ENCODE measurements at places on chromosomes 6 and 20.
A peak's percentile ranks its signal among the peaks of the same experiment; 100 is the strongest.

GRCh38 chr20:35698298-35699126 is 640 bp downstream of the NFS1 start:
- DNase-seq = no peak

DNA sequence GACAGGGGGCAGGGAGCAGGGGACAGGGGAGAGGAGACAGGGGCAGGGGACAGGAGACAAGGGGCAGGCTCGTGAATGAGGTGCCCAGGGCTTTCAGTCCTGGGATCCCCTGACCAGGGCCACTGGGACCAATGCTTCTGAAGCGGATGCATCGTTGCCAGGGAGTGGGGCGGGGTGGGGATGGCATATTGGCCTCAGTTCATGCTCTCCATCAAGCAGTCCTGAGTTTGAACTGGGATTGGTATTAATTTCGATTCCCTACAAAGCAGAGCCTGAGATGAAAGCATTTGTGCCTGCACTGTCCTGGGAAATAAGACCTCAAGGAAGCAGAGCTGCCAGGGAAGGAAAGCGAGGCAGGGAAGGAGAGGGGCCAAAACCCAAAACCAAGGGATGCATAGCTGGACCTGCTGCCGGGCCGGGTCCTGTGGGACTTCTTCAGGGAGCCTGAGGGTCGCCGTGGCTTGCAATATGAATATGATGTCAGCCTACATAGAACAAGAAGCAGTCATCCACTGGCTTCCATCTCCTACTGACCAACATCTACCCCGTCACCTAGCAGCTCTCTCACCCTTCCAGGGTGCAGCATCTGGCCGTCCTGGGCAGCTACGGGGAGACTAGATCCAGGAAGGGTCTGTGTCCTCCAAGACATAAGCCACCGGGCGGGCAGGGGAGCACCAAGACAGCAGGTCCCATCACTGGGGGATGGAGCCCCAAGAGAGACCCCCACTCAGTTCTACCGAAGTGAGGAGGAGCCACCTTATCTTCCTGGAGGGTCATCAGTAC is 233.3 kb downstream of the SYNDIG1 start:
- DNase-seq = no peak

DNA sequence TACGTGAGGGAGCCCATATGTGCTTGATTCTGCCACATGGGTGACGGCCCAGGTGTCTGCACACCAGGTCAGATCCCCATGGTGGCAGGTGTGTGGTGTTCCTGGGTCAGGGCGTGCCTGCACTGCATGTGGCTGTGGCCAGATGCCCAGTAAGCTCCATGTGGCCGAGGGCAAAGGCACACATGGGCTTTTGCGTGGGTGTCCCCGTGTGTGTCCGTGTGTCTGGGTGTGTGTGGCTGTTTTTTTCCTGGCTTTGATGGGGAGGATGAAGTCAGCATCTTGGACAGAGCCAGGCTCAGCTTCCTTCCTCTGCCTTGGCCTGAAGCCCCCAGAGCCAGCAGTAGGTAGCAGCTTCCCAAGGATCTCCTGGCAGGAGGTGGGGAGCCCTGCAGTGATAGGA is 1.5 kb upstream of the TNXB start:
- DNase-seq = no peak

DNA sequence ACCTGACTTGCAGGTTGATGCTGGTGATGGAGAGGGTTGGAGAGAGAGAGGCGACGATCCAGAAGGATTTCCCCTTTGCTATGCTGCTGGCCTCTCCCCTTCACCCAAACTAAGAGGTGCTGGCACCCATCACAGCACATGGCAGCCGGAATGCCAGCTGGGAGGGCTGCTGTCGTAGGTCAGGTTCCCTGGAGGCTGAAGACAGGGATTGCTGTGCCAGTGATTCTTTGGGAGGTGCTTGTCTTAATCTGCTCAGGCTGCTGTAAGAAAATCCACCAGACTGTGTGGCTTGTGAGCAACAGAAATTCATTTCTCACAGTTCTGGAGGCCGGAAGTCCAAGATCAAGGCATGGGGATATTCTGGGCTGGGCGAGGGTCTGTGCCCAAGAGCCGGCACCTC is 4.4 kb upstream of the ARFGAP1 start:
- no peak for DNase-seq

- no peak for DNase-seq
Measured at GRCh38 chr20:16270314-16270931, 302.8 kb downstream of the KIF16B start.

- no peak for DNase-seq
Measured at GRCh38 chr6:7264041-7264440, 49.0 kb downstream of the SSR1 start.

GRCh38 chr20:44683263-44684046 is 31.7 kb upstream of the CCN5 start:
- DNase-seq = no peak

DNA sequence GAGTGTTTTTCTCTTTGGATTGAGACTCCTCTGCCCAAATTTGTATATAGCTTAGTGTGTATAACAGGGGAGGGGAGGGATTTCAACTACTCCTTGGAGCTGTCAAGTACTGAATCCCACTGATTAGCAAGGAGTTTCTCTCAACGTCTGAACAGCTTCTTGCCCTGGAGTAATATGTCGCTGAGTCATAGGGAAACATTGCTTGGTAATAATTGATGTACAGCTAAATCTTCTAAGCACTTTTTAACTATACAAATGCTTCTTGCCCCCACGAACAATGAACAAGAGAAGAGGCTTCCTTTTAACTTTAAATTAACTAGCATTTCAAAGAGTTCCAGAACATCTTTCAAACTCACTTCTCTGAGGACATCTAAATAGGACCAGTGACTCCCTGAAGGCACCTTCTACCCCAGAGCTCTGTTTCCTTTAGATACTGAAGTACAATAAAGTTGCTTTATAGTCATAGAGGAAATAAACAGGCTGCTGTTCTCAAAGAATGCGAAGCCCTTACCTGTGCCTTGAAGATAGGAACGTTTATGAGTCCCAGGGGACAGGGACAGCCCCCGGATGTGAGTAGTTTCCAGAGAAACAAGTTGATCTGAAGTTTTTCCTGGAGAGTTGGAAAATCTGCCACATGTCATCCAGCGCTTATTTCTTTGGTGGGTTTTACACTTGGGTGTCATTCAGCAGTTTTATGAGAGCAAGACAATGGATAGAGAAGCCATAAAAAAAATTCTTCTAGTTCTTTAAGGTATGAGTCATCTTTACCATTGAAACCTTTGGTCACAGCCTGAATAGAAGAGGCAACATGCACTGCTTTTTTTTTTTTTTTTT is 462.5 kb upstream of the BTBD3 start:
- DNase-seq = peak; percentile 77

DNA sequence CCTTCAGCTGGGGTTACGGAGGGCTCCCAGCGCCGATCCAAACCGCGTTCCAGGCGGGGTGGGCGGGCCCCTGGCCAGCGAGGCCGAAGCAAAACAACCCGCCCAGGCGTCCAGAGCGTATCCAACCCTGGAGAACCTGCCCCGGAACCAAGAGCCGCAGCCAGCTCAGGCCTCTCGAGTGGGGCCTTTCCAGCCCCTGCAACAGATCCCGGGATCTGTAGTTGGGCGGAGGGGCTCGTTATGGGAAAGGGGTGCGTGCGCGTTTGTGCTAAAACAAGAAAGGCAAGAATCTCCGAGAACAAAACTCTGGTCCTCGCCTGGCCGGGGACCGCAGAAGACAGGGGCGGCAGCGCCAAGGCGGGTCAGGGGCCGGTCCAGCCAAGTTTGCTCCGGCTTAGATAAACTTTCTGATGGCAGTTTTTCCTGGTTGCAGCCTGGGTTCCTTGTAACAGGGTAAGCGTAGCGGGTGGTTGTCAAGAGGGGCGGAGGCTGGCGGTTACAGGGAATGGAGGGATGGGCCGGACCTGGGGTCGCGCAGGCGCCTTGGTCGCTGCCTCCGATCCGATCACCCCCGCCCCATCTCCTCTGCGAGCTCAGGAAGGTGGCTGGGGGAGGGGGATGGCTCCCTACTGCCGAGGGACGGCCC is 448 bp upstream of the RIN2 start:
- DNase-seq = peak; percentile 93

GRCh38 chr6:24522228-24523176 is 27.7 kb downstream of the ALDH5A1 start:
- DNase-seq = no peak

DNA sequence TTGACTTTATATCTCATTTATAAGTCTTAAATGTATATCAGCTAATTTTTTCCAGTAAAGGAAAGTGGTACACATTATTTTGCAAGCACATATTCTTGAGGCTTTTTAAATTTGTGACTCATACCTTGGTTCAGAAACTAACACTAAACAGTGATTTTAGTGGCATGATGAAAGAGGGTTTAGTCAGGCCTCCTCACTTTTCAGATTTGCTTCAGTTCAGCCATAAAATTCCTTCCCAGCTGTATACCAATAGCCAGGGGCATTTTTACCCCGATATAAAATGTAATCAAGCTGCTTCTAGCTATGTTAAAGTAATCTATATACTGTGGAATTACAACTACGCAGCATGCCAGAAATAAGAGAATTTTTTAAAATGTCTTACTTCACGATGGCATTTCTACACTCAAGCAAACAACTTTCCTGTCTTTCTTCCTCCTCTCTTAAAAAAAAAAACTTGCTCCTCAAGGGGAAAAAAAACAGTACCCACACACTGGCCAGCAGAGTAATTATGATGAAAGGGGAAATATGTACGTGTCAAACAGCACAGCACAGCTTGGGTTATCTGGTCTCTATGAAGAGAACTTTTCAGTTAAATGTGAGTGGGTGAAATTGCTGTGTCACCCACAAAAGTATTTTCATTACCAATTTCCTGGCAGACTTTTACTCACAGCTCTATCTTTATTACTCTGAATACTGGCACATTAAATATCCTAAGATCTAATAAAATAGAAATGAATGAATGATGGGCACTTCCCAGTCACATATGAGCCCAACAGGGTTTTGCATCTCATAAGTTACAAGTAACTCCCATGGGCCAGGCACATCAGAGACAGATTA is 244.8 kb upstream of the TENT5A start:
- peak; percentile 88 for DNase-seq

DNA sequence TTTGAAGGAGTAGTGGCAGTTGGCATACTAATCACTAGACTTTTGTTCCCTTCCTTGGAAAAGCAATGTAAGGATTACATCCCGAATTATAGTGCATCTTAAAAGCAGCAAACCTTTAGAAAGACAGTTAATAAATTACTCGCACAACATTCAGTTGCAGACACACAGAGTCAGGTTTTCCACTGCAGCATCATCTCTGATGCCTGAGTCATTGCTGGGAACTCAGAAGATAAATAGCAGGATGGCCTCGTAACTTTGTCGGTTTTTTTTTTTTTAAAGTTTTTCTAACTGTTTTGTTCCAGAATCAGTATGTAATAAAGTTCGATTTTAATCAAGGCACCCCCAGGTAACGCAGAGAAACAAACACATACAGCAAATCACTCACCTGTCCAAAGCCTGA is 34.3 kb downstream of the GJA10 start:
- DNase-seq = peak; percentile 64

DNA sequence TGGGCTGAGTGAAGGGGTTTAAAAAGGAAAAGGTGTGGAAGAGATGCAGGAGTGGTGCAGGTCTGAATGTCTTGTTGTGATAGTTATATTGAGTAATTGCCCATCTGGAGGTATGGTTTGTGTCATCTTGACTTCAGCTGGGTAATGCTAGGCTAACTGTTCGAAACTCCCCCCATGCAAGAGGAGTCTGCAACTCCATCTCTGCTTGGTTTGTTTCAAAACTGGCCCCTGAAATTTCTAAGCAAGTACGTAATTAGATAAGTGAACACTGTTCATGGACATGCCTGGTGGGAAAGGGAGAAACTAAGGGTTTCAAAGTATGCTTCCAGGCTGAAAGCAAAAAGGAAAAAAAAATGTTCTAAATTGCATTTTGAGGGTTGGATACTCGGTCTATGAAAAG is 17.1 kb downstream of the TTK start:
- DNase-seq = no peak

- no peak for DNase-seq
Measured at GRCh38 chr6:7473805-7474719, 67.4 kb upstream of the DSP start.

DNA sequence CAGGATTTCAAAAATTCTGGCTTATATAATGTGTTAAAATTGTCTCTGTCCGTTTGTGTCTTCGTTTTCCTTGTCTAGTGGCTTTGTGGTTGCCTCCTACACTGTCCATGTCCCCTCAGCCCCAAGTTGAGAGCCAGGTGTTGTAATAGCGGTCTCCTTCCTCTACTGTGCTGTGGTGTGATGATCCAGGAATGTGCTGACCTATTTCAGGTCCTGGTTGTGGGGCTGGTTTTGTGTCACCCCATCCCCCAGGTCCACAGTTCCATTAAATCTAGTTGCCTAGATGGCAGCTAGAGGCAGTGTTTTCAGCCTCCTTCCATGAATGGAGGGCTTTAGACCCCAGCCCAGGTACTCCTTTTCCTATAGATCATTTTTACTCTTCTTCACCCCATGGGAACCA is 128.7 kb downstream of the DNAH8 start:
- DNase-seq = no peak

GRCh38 chr6:70673054-70673453 is 5.4 kb downstream of the SMAP1 start:
- no peak for DNase-seq

DNA sequence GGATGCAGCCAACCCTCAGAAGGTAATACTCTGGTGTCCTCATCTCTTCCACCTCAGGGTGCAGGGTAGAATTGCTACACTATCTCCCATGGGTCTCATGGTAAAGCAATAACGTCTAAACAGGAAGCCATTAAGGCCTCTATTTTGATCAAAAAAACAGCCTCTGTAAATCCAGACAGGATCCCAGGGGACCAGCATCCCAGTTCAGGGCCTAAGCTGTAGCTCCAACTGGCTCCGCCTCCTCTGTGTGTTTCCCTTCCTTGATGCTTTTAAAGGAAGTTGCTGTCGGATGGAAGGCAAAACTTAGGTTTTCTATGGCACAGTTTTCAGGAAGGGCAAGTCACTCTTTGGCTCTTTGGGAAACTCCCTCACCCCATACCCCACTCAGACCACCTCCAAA is 222.0 kb downstream of the MAFB start:
- no peak for DNase-seq

DNA sequence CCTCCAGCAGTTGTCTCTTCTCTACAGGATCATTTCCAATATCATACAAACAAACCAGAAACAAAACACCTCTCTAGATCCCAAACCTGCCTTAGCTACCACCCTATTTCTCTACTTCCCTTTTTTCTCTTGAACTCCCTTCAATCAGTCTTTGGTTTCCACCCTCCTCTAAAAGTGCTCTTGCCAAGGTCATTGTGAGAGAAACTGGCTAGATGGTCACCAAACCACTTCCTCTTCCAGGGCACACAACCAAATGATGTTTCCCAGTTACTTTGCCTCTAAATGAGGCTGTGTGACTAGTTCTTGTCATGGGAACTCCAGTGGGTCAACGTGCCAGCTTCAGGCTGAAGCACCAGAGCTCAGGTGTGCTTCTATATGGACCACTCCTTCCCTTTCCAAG is 85.8 kb upstream of the ARMC2 start:
- DNase-seq = no peak

- DNase-seq = no peak
Measured at GRCh38 chr20:52290569-52290968, 99.0 kb upstream of the ZFP64 start.

All from astrocyte of the spinal cord (primary cell).